HCEC 1CT (cell line): ENCODE measurements at places on chromosomes 13 and 19.

DNA sequence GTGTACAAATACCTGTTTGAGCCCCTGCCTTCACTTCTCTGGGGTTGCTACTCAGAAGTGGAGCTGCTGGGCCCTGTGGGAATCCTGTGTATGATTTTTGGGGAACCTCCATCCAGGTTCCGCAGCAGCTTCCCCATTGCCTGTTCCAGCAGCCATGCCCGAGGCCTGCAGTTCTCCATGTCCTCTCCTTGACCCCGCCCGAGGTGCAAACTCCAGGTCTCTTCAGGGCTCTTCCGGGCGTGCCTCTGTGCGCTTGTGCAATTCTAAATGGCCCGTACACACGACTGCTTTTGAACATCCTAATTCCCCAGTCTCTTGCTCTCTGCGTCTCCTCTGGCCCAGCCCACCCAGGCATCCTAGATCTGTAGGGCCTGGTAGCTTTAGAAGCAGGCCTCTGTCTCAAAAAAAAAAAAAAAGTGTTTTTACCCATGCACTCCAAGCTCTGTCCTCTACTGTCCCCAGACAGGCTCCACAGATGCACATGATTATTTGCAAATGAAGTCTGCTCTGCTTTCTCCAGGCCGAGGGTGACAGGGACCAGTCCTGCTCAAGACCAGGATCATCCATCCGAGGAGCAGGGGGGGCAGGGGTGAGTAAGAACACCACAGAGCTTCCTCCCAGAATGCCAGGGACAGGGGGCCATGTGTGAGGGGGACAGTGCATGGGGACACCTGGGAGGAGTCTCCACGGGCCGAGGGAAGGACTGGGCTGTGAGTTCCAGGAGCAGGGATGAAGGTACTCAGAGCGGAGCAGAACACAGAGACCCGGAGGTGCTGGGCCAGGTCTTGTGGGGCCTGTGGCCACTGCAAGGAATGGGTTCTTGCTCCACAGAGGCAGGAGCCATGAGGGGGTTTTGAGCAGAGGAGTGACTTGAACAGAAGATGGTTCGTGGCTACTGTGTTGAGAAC is 51.7 kb downstream of the SLC7A9 start:
- DNase-seq = no peak

DNA sequence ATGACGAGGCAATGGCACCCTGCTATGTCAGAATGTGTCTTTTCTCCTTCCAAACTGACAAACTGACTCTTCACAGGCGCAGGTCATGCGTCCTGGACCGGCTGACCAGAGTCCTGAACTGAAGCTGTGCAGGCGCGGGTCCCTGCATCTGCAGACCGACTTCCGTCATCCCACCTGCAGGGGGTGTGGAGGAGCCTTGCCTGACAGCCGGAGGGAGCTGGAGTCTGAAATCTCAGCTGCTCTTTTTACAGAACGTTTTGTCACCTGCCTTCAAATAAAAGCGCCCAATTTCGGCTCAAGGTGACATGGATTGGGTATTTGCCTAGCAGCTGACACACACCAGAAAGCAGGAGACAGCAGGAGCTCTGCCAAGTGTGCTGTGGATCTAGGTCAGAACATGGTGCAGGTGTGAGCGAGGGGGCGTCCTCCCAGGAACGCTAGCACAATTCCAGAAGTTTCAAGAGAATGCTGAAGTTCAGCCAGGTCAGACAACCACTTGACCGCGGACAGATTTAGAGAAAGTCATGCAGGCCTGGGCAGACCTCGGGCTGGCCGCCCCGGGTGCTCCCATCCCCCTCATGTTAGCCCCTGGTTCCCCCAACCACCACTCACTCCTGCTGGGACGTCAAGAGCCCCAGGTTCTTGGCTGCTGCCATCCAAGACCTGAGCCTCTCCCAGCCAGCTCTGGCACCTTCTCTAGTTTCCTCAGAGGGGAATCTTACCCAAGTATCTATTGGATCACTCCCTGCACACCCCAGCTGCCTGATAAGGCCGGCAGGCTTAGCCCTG is 32.8 kb downstream of the ELL start:
- DNase-seq = no peak

DNA sequence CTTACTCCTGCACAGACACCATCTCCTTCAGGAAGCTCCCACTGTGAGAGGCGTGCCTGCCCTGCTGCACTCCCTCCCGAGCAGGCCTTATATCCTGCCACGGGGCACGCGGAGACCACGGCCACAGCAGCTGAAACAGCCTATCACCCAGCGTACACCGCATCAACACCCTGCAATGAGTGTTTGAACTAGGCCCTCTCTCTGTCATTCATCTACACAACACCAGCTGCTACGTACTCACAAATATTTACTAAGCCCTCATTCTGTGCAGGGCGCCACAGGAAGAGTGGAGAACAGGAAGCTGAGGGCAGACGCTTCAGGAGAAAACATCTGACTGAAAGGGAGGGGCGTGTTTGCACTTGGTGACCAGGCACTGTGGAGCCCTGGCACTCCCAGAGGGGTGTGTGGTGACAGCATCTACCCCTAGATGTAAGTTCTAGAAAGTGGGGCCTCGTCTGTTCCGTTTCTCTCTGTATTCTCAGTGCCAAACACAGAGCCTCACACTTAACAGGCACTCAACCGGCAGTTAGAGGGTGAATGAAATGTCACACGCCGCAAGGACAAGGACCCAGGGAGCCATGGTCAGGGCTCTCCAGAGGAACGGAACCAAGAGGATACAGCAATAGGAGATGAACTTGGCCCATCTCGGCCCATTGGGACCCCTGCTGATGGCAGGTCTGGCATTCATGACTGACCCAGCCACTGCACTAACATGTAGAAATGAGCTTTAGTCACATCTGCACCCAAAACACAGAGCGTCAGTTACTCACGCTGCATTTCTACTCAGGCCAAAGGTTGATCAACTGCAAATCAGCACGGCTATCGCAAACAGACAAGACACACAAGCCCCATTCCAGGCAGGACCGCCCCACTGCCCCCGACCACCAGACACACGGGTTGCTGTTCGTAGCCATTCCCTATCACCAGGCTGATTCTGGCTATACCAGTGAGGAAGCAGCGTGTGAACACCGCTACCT is 15.7 kb downstream of the RANBP3 start:
- peak; percentile 60 for DNase-seq

DNA sequence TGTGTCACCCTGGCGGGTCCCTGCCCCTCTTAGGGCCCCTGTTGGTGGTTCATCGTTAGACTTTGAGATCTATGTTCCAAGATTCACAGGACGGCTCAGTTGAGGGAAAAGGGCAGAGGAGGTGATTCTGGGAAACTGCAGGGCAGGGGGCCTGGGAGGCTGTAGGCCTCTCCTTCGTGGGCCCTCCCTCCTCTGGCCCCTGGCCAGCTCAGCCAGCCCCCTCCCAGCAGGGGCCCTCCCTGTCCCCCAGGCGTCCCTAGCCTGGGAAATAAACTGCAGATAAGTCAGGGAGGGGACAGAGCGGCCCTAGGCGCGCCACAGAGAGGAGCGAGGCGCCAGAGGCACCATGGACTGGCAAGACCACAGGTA is 6.5 kb downstream of the HIF3A start:
- DNase-seq = no peak

DNA sequence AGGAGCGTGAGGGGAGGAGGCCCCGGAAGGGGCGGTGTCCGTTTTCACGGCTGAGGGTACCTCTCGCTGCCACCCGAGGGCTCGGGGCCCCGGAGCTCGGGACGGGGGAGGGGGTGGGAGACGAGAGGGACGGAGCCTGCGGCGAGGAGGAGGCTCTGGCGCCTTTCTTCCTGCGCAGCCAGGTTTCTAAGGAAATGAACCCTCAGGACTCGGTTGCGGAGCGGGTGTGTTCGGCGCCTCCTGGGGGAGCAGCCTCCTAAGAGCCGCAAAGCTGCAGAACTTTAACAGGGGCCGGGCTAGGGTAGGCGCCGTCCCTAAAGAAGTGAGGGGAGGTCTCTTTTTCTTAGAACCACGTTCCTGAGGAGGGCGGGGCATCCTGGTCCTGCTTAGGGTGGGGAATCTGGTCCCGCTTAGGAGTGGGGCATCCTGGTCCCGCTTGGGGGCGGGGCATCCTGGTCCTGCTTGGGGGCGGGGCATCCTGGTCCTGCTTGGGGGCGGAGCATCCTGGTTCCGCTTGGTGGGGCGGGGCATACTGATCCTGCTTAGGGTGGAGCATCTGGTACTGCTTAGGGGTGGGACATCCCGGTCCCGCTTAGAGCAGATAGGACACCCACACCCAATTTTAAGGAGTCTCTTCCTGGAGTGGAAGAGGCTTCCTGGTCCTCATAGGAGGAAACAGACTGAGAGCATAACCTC is 6.2 kb downstream of the SYT5 start:
- DNase-seq = peak; percentile 72

- no peak for DNase-seq
Measured at GRCh38 chr13:99996381-99996973, 14.9 kb downstream of the ZIC2 start.

- DNase-seq = no peak
Measured at GRCh38 chr13:96871469-96871868, 122.8 kb downstream of the OXGR1 start.

DNA sequence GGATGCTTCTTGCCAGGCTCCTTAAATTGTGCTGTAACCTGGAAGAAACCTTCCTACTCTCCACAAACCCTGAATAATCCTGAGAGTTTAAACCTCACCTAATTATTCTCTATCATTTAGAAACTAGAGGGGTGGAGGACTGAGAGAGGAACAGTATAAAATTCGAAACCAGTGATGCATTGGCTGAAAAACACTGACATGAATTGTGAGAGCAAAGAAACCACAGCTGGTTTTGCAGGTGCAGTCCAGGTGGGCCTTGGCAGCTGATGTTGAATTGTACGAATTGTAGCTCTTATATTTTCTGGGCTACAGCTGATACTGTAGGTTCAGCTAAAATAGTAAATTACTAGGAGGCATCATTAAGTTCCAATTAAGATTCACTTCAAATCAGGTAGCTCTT is 227.0 kb upstream of the SLITRK5 start:
- DNase-seq = no peak

DNA sequence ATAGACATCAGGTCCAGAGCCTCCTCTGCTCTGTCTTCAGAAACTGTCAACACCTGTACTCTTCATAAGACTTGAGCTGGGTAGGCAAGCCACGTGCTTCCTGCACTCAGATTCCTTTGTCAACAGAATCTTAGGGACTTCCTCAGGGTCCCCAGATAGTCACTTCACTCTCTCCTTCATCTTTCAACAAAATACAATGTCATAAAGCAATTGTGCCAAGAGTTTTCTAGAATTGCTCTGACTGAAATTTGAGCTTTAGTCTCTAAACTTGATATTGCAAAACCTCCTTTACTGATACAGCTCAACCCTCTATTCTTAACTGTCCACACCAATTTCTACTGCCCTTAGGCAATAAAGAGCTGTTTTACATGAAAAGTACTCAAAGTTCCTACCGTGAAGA is 179.9 kb downstream of the IRS2 start:
- no peak for DNase-seq

GRCh38 chr13:46529216-46529919 is 23.6 kb upstream of the LRCH1 start:
- no peak for DNase-seq

DNA sequence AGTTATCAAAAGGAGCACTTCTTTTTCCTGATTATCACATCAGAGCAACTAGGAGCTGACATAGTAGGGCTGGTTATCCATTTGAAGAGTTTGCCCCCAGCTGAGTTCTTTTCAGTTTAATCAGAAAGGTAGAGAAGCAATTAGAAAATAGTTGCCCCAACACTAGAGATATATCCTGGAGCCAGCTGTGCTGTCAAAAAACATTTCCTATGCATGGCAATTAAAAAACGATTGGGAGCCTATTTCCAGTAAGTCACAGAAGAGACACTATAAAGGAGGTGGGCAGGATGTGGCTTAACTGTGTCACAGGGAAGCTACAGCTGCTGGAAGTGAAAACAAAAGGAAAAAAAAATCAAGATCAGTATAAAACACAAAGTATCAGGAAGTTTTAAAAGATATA is 155.7 kb upstream of the SLITRK1 start:
- DNase-seq = no peak

DNA sequence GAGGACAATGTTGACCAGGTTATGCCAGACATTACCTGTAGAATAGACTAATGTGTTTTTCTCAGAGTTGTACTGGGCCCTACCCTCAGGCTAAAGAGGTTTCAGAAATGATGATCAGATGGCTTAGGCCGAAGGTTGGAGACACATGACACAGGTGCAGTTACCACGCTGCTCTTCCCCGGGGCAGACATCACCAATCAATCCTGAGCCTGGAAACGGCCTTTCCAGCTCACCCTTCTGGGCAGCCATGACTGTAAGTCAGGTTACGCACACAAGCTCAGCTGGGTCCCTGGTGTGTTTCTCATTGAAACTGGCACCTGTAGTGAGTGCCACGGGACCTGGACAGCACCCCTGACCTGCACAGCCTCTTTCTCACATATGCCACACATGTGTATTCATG is 299.3 kb downstream of the UQCRFS1 start:
- DNase-seq = no peak
